ENCODE measurements at places on chromosomes 5 and 9. TPM values are rescaled to one million over a fixed set of nuclear protein-coding genes. Genes with fewer than 3 reads are reported as not detected.

The LMNB1 gene
- 1.7 TPM for polyA plus RNA-seq

The FOXD4L5 gene
- polyA plus RNA-seq: not detected

The RLN2 gene
- polyA plus RNA-seq: 3.5 TPM

The CXCL14 gene
- 414 TPM for polyA plus RNA-seq

The GDF9 gene
- 0.88 TPM for polyA plus RNA-seq

The FRRS1L gene
- polyA plus RNA-seq: 0.06 TPM

The RASEF gene
- 2.2 TPM for polyA plus RNA-seq

DNA sequence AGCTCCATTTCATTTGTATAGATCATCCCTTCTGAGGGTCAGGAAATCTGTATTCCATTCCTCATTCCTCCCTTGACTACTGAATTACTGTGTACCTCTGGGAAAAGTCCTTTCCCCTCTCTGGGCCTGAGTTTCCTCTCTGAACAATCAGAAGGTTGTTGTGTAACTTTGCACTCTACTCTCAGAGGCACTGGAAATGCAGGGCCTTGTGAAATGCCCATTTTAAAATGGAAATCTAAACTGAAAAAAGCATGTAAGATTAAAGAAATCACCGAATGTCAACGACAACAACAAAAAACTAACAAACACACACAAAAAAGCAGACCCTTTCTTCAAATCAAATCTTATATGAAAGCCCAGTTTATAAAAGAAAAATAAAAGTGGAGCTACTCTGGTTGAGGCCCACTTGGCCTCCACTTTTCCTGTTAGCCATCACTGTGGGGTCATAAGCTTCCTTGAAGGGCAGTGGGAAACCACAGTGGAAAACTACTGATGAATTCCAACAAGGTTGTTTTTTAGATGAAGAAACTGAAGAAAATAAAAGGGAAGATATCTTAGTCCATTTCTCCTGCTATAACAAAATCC is 21.6 kb upstream of the GRPEL2 start:
- DNase-seq: no peak

DNA sequence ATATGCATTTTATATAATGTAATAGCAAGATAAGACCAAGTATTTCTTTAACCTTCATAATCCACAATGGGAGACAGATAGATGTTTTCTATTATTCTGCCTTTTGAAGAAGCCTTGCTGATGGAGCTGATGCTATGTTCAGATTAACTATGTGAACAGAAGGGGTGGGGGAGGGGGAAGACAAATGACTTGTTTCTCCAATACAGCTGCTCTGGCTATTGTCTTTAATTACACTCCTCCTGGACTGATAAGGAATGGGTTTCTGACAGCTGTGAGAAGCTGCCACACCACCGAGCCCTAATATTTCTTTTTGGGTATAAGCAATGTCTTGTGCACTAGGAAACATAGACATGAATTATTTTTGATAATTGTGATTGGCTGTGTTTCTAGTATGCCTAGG is 62.0 kb downstream of the CAVIN4 start:
- no peak for DNase-seq

DNA sequence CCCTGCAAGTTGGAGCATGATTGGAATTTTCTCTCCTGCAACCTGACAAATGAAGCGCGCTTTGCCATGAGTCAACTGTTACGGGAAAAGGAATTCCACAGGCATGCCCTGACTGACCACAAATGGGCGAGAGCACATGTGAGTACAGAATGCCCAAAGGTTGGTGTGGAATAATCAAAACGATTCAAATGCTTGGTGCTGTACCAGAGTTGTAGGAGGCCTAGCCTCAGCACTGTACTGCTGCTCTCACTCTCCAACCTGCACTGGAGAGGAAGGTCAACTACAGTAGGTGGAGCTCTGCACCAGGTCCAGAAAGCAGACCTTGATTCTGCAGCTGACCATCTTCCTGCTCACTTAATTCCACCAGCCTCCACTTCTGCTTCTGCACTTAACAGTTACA is 406.9 kb upstream of the ACTBL2 start:
- no peak for DNase-seq
